ENCODE measurements at places on chromosomes 2 and 18.

- DNase-seq, result no peak
Observed at GRCh38 chr2:190893157-190893556, 12.5 kb downstream of the GLS start.

DNA sequence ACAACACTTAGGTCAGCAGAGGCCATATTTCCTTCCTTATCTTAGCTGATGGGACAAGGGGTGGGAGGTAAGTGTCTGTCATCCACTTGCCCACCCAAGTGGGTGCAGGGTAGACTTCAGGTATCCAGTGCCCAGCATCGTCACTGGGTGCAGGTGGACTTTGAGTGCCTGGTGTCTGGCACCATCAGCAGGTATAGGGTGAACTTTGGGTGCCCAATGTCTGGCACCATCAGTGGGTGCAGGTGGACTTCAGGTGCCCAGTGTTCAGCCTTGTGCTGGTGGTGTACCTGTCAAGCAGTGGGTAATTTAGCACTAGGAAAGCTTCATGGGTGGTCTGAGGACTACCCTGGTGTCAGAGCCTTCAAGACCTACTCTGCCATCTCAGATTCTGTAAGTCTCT lies 175.6 kb downstream of the SEPTIN10 start:
- DNase-seq, result no peak

- DNase-seq, result no peak
Observed at GRCh38 chr2:239208465-239209180, 192.2 kb downstream of the HDAC4 start.

GRCh38 chr18:58290116-58290695 lies 246.2 kb downstream of the NEDD4L start:
- no peak for DNase-seq

- DNase-seq, result no peak
Observed at GRCh38 chr2:111665011-111665410, 219.0 kb downstream of the ANAPC1 start.

- DNase-seq, result no peak
Observed at GRCh38 chr2:76721226-76721625, 801.0 kb downstream of the LRRTM4 start.

DNA sequence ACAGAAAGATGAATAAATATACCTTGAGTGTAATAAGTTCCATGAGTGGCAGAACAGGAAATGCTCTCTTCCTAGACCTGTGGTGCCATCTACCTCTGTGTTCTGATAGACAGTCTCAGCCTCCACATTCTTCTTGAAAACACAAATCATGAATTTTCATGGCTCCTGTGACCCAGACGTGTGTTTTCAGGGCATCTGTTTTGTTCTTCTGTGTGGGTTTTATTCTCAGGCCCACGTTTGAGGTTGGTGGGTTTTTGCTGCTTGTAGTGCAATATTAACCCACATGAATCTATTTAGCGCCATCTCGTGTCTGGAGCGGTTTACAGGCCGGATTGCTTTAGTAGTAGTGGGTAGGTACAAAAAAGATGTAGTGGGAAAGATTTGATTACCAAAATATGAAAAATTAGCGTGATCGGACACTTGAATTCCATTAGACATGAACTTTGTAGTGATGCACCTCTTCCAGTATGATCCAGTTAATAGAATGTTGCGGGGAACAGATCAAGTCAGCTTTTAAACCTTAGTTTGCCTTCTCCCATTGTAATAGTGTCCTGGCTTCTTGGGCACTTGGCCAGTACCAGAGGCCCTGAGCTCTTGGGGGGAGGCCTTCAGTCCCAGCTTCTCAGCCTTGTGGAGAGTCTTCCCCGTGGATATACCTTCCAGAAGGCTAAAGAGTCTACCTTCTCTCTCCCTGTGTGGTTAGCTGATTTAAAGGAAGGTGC lies 256.5 kb downstream of the TPGS2 start:
- DNase-seq, result peak; percentile 62

GRCh38 chr2:126238251-126238650 lies 417.7 kb upstream of the GYPC start:
- DNase-seq, result no peak

DNA sequence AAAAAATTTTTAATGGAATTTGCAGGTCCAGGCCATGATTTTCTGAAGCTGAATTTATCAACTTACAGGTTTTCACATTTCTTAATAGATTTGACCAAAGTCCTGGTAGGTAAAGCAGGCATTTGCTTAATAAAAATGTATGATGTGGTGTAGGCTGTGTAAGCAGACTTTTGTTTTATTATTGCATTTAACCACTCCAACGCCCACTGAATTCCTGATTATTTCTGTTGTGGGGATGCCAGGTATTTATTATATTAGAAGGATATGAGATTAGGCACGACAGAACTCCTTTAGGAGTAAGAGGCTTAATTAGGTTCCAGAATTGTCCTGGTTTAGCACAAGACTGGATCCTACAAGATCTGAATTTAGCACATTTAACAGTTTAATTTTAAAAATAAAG lies 111.1 kb downstream of the ADCYAP1 start:
- DNase-seq, result no peak

DNA sequence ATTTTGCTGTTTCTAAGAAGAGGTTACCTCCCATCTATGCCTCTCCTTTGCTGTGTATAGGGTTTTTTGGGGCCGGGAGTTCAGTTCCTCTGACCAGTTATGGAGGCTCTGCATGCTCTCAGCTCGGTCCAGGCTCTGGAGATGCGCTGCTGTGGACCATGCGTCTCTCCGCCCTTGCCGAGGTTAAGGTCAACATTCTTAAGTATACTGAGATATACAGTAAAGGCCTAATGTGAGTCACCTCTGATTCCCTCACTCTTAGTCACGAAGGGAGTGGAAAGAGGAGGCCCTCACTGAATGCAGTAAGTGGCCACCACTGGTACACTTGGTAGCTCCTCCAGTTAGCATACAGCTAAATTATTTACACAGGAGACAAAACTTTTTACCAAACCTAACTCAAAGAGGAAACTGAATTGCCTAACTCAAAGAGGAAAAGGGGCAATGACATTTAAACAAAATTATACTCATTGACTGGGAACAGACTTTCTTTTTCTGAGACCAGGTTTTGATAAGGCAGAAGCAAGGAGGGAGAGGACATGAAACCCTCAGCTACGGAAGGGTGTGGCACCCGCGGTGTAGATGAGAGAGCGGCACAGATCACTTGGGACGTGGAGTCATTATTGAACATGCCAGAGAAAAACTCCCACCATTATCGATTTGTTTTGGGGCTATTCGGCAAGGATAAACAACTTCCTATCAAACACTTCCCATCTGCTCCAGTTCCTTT lies 98.7 kb downstream of the COPS8 start:
- DNase-seq, result peak; percentile 87

- peak; percentile 1 for DNase-seq
Observed at GRCh38 chr2:190235101-190235500, 84.5 kb downstream of the HIBCH start.

Measured in RPMI7951 (cell line).